ENCODE measurements at places on chromosomes 7 and 10.

- DNase-seq: no peak
Measured at GRCh38 chr10:62684911-62685310, 119.6 kb upstream of the ADO start.

- DNase-seq: no peak
Measured at GRCh38 chr7:81929386-81929785, 159.5 kb upstream of the HGF start.

- no peak for DNase-seq
Measured at GRCh38 chr10:11146402-11147171, 128.9 kb downstream of the CELF2 start.

GRCh38 chr10:71520042-71520441 is 123.3 kb downstream of the CDH23 start:
- no peak for DNase-seq

GRCh38 chr7:46725838-46726237 is 804.8 kb upstream of the IGFBP3 start:
- DNase-seq: no peak

GRCh38 chr10:79300711-79301110 is 46.6 kb upstream of the PPIF start:
- DNase-seq: no peak

DNA sequence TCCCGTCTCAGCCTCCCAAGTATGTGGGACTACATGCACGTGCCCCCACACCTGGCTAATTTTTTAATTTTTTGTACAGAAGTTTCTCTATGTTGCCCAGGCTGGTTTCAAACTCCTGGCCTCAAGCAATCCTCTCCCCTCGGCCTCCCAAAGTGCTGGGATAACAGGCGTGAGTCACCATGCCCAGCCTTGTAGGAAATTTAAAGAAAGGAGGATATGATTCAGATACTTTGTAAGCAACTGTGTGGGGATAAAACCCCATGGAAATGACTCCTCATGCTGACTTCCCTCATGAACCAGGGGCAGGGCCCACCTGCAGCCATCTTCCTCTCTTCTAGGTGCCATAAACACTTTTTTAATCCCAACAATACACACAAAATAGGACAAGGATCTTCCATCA is 50.2 kb downstream of the APBB1IP start:
- DNase-seq: no peak

- DNase-seq: no peak
Measured at GRCh38 chr10:91604553-91605534, 28.0 kb downstream of the PPP1R3C start.

- no peak for DNase-seq
Measured at GRCh38 chr7:89072081-89072480, 276.5 kb upstream of the TEX47 start.

DNA sequence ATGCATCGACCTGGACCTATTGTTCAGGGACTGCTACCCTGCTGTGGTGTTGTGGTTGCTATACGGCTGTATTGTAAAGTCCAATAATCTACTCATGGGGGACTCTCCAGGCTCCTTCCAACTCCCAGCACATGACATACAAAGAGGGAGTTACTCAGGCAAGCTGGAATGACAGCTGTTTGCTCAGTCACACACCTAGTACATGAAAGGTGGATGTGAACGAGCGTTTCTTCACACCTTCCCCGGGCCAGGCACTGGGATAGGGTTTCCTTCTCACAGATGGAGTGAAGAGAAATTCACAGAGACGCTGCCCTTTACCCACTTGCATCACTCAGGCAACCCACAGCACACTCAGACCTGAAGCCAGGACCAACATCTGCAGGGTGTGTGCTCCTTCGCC is 215.7 kb downstream of the TNS3 start:
- no peak for DNase-seq

GRCh38 chr10:94859086-94859485 is 79.4 kb upstream of the CYP2C9 start:
- no peak for DNase-seq

DNA sequence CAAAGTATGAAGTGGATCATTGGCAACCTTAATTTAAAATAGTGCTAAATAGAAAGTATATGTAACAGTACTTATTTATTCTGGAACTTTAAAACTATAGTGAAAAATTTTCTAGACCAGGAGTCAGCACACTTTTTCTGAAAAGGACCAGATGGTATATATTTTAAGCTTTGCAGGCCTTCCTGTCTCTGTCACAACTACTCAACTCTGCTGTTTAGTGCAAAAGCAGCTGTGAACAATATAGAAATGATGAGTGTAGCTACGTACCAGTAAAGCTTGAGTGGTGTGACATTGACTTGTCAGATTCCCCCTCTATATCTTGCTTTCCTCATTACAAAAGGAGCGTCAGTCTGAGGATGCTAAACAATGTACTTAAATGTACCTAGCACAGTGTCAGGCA is 88.1 kb upstream of the IGFBP3 start:
- no peak for DNase-seq

- DNase-seq: no peak
Measured at GRCh38 chr7:17155529-17155928, 142.9 kb upstream of the AHR start.

GRCh38 chr7:25861164-25861496 is 290.9 kb upstream of the NFE2L3 start:
- no peak for DNase-seq

GRCh38 chr7:100765250-100765649 is 31.9 kb downstream of the ZAN start:
- DNase-seq: no peak

DNA sequence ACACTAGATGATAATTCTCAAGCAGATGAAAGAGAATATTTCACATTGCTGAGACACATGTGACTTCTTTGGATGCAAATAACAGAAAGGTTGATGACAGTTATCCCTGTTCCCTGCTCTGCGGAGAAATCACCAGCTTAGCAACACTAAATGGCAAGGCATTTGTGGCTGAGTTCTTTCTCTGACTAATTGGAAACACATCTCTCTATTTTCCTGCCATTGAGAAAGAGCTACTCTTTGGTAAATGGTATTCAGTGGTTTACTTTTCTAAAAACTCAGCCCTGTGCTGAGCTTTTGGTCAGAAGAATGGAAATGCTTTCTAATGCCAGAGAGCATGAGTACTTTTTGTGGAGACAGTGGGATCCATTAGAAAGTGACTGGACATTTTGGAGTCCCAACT is 771.4 kb downstream of the LRMDA start:
- no peak for DNase-seq

DNA sequence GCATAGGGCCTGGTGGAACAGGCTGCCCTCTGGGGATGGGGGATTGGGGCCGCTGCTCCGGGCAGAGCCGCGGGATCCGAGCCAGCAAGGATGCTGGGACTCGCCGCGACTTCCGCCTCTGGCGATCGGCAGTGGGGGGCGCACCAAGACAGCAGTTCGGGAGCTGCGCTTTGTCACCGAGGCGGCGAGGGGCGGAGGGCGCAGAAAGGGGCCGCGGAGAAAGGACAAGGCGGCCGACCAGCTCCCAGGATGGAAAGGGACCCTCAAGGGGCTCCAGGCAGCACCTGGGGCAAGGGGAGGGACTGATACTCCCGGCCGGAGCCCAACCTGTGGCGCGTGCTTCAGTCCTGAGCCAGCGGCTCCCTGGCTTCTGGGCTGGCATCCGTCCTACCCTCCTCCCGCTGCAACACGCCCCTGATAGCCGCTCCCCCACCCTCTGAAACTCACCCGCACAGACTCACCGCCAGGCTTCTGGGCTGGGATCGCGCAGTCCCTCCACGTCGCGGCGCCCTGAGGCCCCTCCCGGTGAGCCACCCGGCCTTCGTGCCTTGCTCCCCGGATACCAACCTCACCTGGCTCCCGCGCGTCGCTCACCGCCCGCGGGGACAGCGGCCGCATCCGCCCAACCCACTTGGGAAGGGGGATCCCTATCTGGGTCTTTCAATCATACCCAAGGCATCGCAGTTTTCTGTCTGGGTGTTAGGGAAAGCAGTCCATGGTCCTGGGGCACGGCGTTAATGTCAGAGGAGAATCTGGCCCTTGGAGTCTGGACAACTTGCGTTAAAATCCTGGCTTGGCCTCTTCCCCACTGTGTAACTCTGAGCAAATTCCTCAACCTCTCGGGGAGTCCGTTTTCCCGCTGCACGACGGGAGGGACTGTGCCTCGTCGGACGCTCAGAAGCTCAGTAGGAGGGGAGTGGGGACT is 7.0 kb upstream of the EVX1 start:
- DNase-seq: no peak

GRCh38 chr7:135712796-135713195 is 15.2 kb downstream of the SLC13A4 start:
- no peak for DNase-seq

DNA sequence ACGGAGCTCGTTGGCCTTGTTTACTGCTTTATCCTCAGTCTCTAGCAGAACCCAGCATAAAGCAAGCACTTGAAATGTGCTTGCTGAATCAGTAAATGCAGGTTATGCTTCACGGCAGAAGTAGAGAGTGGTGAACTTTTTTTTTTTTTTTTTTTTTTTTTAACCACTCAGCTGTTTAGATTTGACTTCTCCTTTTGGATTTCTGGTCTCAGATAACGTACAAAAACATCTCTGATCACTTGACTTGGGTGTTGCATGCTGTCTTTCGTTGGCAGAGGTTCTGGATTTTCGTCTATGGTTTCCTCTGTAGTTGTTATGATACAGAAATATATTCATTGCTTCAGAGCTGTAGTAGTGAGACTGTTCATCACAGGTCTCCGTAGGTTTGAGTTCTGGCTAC is 242.5 kb upstream of the HABP2 start:
- DNase-seq: no peak

DNA sequence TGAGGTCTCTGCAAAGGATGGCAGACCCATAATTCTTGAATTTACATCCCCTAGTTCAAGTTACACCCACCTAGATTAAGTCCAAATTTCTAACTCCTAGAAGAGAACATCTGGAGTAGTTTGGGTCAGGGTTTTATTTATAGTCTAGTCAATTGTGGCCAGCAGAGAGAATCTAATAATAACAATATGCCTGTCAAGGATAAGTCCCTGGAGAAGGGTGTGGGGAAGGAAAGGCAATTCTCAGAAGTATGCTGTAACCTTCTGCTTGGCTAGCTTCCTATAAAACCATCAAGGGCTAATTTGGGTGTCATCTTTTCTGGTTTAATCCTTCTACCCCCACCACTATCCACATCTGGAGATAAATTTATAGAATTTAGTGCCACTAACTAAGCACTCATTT is 52.8 kb upstream of the SEMA3E start:
- DNase-seq: no peak

DNA sequence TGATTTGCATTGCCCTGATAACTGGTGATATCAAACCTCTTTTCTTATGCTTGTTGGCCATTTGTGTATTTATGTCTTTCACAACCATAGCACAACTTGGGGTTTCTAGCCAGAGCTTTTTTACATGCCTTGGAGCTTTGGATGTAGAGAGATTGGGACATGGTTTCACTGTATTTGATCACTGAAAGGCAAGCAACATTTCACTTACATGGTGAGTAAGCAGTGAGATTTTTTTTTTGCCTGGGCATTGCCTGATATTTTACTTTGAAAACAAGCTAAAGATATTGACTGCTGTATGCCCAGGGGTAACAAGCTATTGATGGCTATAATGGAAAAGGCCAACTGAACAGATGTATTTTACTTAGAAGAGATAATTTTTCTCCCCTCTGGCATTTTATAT is 259.0 kb downstream of the PHTF2 start:
- no peak for DNase-seq

DNA sequence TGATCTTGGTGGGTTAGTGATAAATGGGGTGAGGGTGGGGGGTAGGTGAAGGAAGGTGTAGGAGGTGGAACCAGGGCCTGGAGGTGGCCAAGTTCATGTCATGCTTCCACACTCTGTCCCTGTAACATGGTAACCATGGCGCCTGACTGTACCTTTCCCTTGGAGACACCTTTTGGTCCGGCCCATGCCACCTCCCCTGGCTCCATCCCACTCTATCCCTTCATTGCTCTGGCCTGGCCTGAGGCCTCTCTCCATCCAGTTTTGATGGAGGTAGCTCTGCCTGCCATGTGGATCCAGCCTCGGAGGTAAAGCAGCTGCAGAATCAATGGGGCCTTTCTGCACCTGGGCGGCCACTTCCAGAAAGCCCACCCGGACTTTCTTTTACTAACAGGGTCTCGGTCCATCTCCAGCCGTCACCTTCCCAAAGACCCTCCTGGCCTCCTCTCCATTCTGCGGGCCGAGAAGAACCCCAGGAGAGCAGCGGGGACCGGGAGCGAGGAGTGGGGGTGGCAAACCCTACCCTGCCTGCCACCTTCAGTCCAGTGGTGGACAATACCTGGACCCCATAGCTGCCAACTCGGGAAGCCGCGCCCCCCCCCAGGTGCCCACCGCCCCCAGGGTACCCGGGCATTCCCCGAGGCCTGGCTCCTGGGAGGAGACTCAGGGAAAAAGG is 504 bp upstream of the TRRAP start:
- DNase-seq: no peak

GRCh38 chr10:113304726-113305125 is 248.1 kb upstream of the HABP2 start:
- no peak for DNase-seq

GRCh38 chr10:70052462-70053217 is at the start of gene MACROH2A2:
Gene MACROH2A2 (plus strand): TSS chr10:70052846. CDS start chr10:70075659, 22,813 bp downstream.
- DNase-seq: no peak

DNA sequence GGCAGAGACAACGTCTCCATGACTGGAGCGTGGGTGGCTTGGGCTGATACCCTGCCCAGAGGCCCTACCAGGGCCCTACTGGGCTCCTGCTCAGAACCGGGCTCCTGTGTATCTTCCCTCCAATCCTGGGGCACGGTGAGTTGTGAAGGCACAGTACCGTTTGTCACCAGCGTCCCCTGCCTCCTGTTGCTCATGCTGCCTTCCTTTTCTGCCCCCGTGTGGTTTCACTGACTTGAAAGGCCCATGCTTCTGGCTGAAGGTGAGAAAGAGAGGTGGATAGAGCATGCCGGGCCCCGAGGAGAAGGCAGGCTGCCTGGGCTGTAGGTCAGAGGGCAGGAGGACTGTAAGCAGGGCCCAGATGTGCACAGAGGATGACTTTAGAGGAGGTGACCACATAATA is 9.1 kb upstream of the DMBT1 start:
- DNase-seq: peak; percentile 19

- DNase-seq: no peak
Measured at GRCh38 chr7:73770002-73770859, at the start of gene CLDN3. Gene CLDN3 (minus strand): TSS chr7:73770270. CDS start chr7:73770049, 221 bp downstream.

- no peak for DNase-seq
Measured at GRCh38 chr10:14552015-14552414, 221.3 kb upstream of the FRMD4A start.

- DNase-seq: no peak
Measured at GRCh38 chr10:97059006-97059871, 126.5 kb downstream of the SLIT1 start.

DNA sequence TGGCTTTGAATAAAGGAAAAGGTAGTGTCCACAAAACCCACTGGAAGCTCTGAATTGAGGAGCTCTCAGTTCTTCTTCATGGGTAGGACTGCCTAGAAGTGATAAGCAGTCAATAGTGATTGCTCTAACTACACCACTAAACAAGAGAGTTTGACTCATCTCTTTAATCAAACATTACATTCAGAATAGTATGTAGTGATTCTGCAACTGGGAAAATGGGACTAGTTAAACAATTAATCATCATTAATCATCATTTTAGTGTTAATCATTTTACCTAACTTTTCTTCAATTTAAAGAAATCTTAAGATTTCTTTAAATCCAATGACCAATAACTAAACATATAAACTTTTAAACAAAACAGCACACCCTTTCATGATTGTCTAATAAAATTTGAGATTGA is 484.0 kb upstream of the FZD8 start:
- no peak for DNase-seq

GRCh38 chr10:104155591-104155990 is 33.6 kb downstream of the SFR1 start:
- DNase-seq: no peak
